ENCODE measurements at places on chromosomes 7 and 10.

- DNase-seq: peak; percentile 16
Observed at GRCh38 chr7:17772581-17773288, 167.6 kb downstream of the SNX13 start.

DNA sequence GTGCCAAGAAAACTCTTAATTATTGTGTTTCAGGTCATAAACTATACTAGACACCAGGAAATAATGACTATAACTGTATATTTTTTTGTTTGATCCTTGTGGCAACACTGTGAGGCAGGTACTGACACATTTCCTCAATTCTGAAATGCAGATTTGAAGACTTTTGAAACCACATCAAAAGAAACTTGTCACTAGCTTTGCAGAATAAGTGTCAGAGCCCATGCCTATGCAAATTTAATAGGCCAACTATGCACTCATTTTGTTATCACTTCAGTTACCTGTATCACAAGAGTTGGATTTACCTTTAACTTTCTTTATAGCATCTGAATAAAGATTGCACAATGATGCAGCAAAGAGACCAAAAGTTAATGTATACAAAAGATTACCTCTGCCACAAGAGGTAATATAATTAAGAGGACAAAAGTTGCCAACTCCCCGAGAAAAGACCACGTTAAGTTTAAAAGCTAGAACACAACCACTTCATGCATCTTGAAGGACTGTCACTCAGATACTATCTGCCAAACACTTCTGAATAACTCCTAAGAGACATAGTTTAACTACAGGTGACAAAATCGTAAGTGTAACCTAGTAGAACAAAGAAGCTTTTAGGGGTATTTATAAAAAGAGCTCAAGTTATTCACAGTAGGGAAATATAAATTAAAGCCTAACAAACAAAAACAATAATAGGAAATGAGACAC, 80.5 kb downstream of the ELAPOR2 start:
- DNase-seq: no peak

DNA sequence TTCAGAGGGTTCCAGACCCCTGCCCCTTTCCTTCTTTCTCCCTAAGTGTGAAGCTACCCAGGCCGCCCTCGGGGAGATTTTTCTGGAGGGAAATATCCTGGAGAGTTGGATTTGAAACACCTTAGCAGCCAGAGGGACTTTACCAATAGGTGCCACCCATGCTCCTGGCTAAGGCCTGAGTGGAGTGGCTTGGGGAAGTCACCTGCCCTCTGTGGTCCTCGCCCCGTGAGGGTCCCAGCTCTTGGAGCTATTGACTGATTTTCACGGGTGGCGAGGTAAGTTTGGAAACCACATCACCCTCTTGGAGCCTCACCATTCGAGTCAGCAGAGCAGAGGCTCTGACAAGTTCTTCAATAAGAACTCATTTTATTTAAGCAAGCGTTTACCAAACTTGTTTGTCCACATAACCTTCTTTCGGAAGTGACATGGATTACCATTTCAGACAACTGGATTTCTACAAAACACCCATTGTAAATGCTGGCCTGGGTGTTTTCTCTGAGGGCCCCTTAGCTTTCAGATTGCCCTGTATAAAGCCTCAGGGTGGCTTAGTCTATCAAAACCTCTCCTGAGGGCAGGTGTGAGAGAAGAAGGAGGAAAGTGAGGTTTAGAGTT, 20.4 kb downstream of the AQP1 start:
- no peak for DNase-seq

- no peak for DNase-seq
Observed at GRCh38 chr7:2198760-2199159, 34.0 kb downstream of the MAD1L1 start.

GRCh38 chr7:5172196-5172775, 17.7 kb upstream of the WIPI2 start:
- no peak for DNase-seq

DNA sequence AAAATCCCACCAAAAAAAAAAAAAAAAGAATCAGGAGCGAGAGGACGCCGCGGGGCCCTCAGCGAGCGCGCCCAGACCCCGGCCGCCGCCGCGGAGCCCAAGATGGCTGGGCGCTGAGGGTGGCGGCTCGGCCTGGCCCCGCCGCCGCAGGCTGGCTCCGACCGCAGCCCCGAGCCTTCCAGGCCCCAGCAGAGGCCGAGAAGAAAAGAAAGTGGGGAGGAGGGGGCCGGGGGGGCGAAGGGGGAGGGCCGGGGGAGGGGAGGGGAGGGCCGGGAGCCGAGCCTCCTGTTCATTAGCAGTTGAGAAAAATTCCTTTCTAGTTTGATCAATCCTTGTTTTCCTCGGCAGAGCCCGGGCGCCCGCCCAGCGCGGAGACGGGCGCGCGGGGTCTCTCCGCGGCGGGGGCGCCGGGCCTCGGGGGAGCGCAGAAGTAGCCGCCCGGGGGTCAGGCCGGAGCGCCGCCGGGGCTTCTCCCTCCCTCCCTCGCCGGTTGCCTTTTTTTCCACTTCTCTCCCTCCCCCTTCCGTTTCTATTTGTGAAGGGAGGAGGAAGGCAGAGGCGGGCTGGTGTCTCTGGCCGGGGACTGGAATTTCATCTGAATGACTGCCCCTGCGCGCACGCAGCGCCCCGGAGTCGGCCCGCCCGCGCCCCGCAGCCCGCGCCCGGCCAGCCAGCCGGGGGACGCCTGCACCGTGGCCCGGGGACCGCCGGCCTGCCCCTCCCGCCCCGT, 778 bp upstream of the TRIM8 start:
- peak; percentile 87 for DNase-seq

GRCh38 chr10:114714281-114714741, 56.2 kb upstream of the ABLIM1 start:
- peak; percentile 85 for DNase-seq

GRCh38 chr10:98030093-98030821, at the start of gene CRTAC1:
Gene CRTAC1 (minus strand): TSS chr10:98030621. CDS start chr10:98030472, 149 bp downstream.
- DNase-seq: no peak

- no peak for DNase-seq
Observed at GRCh38 chr10:78931321-78932053, 137.3 kb upstream of the ZMIZ1 start.

GRCh38 chr10:118901906-118902305, 127.6 kb upstream of the NANOS1 start:
- DNase-seq: no peak

- DNase-seq: no peak
Observed at GRCh38 chr7:87810130-87810529, 66.0 kb downstream of the SLC25A40 start.

DNA sequence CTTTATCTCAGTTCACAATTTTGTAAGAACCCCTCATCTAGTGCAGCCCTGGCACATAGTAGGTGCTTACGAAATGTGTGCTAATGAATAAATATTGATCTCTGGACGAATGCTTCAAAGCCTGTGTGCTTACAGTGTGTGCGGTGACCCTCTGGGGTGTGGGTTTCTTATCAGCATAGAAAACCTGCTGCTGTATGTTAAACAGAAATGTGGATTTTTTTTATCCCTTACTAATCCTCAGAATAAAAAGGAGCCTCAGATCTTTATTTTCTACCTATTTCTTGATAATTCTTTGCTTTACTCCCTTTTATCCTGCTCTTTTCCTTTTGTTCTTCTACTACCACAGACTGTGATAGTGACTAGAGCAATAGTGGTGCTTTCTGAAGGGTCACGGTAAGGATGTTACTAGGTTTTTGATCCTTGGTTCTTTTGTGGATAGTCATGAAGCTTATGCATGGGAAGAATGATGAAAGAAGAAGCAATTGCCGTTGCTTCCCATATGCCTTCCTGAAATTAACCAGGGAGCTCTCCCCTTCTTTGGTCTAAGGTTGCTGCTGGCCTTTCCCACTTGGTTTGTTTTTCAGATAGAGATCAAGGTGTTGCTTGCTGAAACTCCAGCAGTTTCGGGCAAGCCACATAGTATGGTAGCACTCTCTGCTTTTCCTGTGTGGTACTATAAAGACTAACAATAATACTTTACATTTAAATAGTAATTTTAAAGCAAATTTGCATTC, 44.7 kb downstream of the SPAG6 start:
- no peak for DNase-seq

DNA sequence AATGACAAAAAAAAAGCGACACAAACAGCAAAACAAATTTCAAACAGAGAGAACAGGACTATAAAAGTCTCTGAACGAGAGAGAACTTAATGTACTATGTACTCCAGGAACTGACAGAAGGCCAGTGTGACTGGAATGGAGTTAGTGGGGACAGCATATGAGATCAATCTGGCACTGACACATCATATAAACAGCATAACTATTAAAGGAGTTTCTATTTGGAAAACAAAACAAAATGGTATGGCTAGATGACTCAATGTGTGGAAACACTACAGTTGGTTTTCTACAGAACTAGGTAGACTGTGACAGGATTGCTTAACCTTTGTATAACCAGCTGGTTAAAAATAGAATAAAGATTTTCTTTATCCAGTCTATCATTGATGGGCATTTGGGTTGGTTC, 232.9 kb upstream of the KAT6B start:
- DNase-seq: no peak

DNA sequence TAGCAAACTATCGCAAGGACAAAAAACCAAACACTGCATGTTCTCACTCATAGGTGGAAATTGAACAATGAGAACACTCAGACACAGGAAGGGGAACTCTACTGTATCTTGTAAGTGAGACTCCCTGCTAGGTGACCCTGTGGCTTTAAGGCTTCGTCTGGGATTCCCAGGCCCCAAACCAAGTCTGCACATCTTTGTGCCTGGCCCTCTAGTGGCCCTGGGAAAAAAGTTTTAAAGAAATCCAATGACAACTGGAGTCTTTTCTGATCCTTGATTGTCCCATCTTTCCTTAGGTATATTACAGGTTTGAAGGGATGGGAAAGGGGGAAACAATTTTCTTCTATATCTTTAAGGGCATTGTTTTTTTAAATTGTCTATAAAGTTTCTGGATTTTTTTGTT, 10.6 kb upstream of the LIPM start:
- peak; percentile 37 for DNase-seq

DNA sequence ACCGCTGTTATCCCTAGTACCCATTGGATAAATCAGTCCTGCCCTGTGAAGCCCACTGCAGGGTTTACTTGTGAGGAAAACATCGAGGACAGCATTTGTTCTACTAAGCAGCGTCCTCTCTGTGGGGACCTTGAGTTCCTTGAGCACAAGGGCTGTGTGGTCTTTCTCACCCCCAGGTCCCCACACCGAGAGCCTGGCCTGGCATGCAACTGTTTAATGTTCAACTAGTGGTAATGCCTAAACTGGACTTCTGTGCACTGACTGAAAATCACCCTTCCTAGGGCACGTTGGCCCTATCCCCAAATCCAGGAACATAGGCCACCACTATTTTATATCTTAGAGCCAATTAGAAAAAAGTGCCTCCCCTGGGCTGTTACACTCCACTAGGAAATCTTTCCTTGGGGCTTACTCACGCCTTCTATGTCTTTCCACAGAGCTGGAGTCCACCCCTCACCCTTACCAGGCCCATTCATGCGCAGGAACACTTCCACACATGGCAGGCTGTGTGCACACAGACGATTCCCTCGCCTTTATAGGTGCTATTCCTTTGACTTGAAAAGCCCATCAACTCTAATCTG, 1.7 kb upstream of the TMEM213 start:
- no peak for DNase-seq

DNA sequence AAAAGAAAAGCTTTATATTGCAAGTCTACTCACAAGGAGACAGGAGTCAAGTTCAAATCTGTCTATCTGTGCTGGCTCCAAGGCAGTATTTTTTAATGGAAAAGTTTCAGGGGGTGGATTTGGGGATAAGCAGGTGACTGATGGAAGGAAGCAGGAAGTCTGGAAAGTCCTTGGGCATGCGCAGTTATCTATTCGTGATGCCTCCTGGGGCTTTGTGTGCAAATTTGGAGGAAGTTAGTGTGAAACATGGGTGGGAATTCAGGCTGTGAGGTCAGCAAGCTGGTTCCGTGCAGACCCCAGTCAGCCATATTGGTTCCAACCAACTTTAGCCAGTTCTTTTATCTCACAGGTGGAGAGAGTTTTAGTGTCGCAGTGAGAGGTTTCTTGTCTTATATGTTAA, 140.0 kb downstream of the FRMD4A start:
- no peak for DNase-seq

- no peak for DNase-seq
Observed at GRCh38 chr10:111954386-111954785, 229.2 kb downstream of the GPAM start.

- peak; percentile 71 for DNase-seq
Observed at GRCh38 chr7:102415685-102416225, 17.6 kb upstream of the ORAI2 start.

DNA sequence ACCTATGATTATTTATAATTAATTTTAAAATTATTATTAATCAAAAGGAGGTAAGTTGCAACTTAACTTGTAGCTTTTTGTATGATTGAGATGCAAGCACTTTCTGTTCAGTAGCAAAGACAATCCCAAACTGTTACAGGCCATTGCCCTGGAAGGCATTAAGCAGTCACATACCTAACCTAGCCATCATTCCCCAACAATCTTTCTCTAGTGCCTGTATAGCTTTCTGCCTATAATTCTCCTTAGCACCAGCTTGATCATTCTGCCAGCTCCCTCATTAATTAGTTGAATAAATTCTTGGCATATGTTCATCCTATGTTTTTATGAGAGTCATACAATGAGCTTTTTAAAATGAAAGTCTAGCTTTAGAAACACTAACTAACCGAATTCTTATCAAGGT, 178.9 kb upstream of the TMEM106B start:
- no peak for DNase-seq

- DNase-seq: peak; percentile 87
Observed at GRCh38 chr10:86261941-86262687, 104.5 kb downstream of the GRID1 start.

DNA sequence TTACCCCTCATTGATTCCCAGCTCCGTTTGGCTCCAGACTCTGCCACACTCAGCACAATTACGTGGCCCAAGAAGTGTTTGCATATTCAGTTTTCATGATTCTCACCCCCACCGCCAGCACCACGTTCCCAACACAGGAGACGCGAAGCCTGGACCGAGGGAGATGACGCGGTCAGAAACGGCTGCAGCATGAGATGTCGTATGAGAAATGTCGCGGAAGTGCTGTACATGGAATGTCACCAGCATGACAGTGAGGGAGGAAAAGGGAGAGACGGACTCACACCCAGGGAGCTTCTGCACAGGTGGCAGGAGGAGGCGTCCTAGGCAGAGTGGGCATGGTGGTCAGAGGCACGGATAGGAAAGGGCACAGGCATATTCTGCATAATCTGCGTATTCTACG, 188.3 kb downstream of the WDR37 start:
- DNase-seq: no peak

GRCh38 chr10:122282909-122283308, 11.8 kb downstream of the BTBD16 start:
- no peak for DNase-seq

- DNase-seq: no peak
Observed at GRCh38 chr10:86263907-86264306, 102.7 kb downstream of the GRID1 start.

DNA sequence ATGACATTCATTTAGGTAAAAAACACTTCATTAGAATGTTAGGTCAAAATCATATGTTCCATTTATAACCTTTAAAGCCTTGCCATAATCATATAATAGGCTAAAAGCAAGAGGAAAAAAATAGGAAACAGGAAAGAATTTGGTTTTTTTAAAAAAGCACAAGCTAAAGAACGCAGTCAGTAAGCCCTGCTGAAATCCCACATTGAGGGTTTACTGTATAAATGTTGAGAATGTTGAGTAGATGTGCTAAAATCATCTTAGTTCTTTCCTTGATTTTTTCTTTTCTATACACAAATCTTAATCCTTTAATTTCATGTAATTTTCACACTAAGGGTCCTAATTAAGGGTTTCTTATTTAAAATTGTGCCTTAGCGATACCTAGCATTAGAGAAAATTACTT, 133.0 kb downstream of the TSPAN12 start:
- DNase-seq: no peak

Measured in T47D (cell line).